ENCODE measurements at places on chromosomes 2 and 18.

DNA sequence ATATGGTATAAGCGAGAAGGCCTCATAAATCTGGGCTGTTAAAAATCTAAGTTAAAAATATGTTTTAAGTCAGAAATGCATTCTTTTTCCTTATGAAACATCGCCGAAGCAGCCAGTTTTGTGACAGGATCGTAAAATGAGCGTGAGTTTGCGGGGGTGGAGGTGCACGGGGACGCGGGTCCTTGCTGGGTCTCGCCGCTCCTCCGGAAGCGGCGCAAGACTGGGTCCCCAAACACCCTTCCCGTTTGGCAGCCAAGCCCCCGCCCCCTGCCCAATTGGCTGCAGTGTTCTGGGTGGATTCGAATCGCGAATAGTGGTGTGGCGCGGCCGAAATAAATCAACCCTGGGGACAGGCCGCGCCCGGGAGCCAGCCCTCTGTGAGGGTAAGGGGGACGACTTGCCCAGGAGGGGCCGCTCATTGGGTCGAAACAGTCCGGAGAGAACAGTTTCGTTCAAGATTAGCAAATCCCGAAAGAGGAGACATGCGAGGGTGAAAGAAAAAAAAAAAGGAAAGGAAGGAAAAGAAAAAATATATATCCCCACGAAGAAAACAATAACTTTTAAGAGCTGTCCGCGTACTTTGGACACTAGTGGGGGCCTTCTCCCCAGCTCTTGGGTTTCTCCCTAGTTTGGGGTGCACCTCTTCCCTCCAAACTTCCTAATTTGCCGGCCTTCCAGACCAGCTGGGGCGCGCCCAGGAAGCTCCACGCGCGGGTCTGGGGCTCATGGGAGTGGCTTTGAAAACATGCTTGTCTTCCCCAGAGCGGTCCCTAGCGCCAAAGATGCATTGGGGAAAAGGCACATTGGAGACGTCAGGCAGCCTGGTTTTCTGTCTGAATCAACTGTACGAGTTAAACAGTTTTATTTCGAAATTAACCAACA lies 3.1 kb upstream of the GATA6 start:
- DNase-seq: no peak

DNA sequence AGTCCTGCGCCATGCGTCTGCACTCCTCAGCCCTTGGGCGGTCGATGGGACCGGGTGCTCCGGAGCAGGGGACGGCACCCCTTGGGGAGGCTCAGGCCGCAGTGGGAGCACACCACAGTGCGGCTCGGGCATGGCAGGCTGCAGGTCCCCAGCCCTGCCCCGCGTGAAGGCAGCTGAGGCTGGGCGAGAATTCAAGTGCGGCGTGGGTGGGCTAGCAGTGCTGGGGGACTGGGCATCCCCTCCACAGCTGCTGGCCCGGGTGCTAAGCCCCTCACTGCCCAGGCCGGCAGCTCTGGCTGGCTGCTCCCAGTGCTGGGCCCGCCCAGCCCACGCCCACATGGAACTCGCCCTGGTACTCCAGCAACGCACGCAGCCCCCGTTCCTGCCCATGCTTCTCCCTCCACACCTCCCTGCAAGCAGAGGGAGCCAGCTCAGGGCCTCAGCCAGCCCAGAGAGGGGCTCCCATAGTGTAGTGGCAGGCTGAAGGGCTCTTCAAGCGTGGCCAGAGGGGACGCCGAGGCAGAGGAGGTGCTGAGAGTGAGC lies 198.3 kb upstream of the CNTNAP5 start:
- no peak for DNase-seq

GRCh38 chr2:85704800-85705679 lies 10.9 kb downstream of the GNLY start:
- DNase-seq: no peak

DNA sequence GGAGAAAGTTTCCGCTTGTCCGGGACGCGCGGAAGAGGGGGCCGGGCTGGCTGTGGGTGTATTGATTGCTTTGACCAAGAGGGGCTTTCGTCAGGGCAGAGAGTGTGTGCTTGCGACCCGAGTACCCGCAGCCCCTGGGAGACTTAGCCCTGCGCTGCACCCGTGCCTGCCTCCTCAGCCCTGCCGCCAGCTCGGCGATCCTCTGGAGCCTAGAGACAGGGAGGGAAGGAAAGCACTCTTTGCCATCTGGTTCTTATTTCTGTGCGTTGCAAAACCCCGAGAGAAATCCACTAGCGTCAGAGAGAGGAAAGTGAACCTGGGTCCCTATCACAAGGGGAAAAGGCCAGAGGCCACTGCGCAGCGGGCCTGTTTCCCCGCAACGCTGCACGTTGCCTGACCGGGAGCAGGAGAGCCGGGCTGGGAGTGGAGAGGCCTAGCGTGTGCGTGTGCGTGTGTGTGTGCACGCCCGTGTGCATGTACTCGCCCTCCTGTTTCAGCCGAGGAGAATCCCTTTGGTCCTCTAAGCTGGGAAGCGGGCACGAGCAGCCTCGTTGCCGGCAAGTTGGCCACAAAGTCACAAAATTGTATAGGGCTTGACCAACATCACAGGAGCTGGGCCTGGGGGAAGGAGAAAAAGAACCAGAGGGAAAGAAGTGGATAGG lies 1.7 kb downstream of the SIX3 start:
- no peak for DNase-seq

DNA sequence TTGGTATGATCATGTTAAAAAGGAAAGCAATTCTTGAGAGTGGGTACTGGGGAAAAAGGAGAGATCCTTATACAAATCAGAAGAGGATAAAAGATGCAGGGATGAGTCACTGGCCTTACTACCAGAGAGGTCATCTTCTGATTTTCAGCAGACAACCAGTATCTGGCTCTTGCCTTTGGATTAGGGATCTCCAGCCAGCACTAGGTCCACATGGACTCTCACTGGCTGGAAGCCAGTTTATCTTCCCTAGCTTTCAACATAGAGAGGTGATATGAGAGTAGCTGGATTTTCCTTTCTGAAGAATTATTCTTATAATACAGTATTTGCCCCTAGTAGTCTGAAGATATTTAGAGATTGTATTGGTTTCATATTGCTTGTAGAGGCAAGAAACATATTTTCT lies 30.2 kb downstream of the CERKL start:
- no peak for DNase-seq

DNA sequence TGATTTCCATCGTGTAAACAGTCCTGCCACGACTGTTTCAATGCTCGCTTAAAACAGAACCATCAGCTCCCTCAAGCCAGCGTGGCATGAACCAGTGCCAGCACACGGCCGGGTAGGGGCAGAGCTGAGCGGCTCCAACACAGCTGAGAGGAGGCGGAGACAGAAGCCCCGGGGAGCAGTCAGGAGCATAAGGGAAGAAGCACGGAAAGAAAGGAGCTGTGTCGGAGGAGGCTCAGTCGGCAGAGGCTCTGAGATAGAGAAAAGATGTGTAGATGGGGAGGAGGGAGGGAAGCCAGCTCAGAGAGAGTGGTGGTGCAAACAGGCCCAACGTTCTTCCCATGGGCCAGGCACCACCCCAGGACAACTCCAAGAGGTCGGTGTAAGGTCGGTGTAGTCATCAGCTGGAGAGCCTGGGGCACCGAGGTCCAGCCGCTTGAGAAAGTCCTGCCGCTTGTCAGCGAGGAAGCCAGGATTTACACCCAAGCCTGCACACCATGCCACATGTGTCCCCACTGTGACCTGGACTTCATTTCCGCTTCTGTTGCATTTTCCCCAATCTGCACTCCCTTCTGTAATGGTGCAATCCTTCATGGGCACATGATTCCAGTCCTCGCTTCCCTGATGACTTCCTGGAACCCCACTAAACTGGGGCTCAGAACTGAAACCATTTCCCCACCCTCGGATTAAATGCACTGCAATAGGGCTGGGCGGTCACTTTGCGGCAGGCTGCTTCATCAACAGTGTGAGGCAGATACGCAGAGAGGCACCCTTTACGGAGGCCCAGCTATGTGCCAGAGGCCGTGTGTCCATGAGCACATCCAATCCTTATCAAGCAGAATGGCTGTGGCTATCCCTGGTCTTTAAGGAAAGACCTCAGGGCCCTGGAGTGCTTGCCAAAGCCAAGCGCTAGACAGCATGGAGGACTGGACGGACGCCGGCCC lies 43.5 kb downstream of the CYP27C1 start:
- DNase-seq: no peak

DNA sequence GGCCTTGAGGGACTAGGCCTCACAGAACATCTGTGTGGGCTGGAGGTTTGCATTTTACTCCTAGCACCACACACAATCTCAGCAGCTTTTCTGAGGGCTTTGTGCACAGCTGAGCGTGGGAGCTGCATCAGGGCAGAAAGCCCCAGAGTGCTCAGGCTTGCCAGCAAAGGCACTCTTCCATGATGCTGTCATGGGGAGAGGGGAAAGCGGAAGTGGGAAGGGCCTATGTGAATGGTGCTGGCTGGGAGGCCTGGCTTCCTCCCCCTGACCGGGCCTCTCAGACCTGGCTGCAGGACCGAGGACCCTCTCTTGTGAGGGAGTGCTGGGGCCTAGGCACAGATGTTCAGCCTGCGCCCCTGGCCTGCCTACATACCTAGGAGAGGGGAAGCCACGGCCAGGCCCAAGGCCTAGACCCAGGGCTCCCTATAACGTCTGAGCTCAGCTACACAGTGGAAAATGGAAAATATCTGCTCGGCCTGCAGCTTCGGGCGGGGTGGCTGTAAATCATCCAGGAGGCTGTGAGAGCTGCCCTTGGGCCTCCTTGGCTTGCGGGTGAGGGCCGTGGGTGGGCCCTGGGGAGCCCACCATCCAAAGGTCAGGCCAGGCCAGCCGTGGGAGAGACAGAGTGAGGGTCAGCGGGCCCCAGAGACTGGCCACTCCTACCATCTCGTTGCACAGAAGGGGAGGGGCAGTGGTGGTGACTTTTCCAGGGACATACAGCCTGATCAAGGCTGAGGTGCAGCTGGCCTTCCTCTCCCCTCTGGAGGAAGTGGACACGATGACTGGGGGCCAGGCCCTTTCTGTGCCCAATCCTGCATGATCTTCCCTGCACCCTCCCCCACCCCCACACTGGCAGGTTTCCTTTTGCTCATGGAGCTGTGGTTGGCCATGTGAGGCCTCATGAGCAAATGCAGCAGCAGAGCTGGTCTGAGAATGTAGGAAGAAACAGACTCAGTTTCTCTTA lies 22.8 kb downstream of the GLI2 start:
- no peak for DNase-seq

GRCh38 chr2:12045864-12046291 lies 299.4 kb downstream of the LPIN1 start:
- DNase-seq: no peak

- DNase-seq: no peak
Measured at GRCh38 chr18:26549263-26550094, 1.1 kb upstream of the KCTD1 start.

- no peak for DNase-seq
Measured at GRCh38 chr2:178005756-178006155, 66.8 kb downstream of the PDE11A start.

DNA sequence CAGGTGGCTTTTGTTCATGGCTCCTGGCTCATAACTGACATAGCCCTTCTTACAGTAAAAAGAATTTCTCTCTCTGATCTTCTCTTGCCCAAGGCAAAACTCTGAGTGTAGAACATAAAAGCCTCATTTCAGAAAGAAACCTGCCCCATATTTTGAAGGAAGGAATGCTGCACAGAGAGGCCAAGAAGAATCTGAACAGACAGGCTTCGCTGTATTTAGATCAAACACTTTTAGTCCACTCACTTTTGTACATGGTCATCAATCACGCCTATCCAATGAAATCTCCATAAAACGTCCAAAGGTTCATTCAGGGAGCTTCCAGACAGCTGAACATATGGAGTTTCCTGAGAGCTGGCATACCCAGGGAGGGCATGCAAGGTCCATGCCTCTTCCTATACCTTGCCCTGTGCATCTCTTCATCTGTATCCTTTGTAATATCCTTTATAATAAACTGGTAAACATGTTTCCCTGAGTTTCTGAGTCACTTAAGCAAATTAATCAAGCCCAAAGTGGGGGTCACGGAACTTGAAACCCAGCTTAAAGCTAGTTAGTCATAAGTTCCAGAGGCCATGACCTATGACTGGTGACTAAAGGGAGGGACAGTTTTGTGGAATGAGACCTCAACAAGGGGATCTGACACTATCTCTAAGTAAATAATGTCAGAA lies 62.5 kb upstream of the TMEM247 start:
- DNase-seq: no peak

GRCh38 chr2:18830962-18831361 lies 241.6 kb upstream of the NT5C1B start:
- DNase-seq: no peak

- DNase-seq: no peak
Measured at GRCh38 chr2:101828673-101829334, 131.3 kb downstream of the MAP4K4 start.

GRCh38 chr18:3040881-3041280 lies 27.9 kb upstream of the LPIN2 start:
- DNase-seq: no peak

DNA sequence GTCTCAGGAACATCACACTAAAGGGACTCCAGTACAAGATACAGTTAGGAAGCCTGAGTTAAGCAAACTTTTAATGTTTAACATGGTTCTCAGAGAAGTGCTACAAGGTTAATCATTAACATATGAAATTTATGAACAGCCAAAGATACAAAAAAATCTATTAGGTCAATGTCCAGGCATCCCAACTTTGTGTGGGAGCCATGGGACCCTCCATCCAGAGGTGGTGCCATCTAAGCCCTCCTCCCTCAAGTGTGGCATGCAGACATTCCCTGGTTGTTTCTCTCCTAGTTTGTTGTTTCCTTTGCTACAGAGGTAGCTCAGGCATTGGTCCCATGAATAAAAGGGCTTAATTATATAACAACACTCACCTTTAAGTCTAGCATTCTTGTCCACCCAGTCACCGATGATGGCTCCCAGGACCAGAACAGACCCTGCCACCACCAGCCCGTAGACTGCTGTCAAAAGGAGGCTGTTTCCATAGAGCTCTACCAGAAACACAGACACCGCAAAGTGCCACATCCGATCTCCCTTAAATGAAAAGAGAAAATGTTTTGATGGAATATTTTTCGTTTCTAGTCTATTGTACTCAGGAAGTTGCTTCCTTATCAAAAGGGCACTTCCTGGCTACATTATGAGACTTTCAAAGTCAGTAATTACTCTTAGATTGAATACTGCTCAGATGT lies 5.7 kb downstream of the SLC40A1 start:
- DNase-seq: no peak

GRCh38 chr2:138323382-138324067 lies 178.0 kb upstream of the SPOPL start:
- no peak for DNase-seq

DNA sequence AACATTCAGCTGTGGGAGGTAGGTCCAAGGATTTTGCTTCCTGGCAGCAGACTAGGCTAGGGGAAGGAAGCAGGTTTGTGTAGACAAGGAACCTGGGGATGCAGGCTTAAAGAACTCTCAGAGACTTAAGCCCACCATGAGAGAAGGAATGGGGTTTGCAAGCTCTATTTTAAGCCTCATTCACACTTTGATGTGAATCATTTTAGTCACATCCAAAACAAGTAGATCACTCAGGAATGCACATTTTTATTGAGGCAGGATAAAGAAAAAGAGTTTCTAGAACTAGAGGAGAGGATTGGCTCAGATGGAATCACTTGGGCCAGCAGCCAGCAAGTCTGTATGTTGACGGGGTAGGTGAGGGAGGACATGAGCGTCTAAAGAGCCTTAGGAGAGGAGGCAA lies 3.3 kb upstream of the NAPG start:
- DNase-seq: no peak

GRCh38 chr18:56200381-56200911 lies 437.9 kb downstream of the TXNL1 start:
- no peak for DNase-seq

GRCh38 chr2:83969085-83969484 lies 490.0 kb downstream of the SUCLG1 start:
- DNase-seq: no peak
